ENCODE measurements at places on chromosomes 11 and 22.

DNA sequence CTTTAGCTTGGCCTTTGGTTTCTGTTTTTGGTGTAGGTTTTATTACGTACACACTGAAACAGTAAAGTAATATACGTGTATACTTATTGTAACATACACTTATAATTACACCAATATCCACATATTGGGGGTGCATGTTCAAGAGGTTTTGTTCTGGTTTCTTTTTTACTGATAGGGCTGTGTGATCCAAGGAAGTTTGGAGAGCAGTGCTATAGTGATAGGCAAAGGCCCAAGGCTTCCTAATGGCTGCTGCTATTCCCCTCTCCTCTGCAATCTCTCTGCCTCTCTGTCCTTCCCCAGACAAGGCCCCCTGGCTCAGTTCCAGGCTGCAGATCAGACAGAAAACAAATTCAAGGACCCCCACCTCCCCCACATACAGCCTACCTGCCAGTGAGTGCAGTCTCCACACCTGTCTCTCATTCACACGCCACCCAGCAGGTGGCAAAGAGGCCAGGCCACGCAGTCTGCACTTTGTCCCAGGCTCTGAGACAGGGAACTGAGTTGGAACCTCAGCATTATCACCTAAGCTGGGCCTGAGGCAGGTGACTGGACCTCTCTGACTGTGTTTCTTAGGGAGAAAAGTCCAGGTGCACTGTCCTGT, 15.1 kb downstream of the TMEM184B start:
- no peak for DNase-seq

- DNase-seq, result no peak
These were observed 42.4 kb downstream of the ABTB2 start for GRCh38 chr11:34315394-34315793.

DNA sequence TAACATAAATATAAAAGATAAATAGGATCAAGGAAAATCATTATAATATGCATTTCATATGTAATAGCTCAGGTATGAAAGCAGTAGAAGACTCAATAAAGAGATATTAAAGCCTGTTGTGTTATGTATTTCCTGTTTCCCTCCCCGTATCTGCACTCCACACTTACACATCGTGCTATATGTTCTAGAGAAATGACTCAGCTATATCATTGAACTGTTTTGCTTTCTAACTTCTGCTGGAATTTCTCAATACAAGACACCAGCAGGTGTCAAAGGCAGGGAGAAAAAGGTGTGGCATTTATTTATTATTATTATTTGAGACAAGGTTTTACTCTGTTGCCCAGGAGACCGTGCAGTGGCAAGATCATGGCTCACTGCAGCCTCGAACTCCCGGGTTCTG, 842.8 kb upstream of the CNTN5 start:
- DNase-seq, result no peak

- no peak for DNase-seq
These were observed 38.0 kb upstream of the TBCEL start for GRCh38 chr11:120985718-120986569.

DNA sequence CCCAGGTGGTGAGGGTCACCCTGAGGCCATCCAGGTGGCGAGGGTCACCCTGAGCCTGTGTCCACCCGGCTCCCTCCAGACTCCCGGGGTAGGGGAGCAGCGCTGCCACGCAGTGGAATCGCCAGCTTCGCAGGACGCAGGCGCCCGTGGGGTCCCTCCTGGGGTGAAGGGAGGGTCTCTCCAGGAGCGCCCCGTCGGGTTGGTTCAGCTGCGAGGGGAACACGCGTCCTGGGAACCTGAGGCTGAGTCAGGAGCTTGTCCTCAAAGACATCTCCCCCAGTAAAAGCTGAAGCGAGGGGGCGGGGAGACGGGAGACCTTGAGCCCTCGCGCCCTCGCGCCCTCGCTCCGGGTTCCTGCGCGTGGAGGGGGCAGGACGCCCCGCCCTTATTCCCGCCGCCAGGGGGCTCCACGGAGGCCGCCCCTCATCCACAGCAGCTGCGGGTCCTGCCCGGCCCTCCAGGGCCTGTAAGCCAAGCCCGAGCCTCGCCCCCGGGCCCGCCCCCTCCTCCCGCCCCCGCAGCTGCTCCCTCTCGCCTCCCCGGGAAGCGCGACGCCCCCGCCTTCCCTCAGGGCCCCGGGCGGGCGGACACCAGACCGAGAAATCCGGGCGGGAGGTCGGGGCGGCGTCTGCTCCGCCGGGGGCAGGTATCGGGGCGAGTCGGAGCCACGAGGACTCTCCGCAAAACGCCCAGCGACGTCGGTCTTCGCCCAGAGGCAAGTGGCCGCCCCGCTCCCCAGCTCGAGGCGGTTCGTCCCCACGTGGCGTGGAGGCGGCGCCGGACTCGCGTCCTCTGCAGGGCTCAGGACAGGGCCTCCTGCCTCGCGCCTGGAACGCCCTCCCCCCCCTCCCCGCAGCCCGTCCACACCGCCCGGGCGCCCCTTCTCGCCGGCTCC, 22.8 kb downstream of the PIM3 start:
- no peak for DNase-seq

DNA sequence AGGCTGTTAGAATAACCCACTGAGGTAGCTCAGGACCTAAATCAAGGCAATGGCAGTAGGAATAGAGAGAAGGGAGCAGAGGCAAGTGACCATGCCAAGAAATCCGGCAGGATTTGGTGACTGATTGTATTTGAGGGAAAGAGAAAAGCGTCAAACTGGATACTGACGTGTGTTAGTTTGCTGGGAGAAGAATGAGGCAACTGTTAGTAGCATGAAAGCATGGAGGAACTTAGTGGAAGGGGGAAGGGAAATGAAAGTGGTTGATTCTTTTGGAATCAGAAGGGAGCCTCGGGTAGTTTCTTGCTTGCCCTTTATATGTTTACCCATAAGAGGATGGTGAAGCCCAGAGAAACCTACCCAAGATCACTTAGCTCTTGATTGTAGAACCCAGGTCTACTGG, 8.3 kb downstream of the PPFIBP2 start:
- no peak for DNase-seq

DNA sequence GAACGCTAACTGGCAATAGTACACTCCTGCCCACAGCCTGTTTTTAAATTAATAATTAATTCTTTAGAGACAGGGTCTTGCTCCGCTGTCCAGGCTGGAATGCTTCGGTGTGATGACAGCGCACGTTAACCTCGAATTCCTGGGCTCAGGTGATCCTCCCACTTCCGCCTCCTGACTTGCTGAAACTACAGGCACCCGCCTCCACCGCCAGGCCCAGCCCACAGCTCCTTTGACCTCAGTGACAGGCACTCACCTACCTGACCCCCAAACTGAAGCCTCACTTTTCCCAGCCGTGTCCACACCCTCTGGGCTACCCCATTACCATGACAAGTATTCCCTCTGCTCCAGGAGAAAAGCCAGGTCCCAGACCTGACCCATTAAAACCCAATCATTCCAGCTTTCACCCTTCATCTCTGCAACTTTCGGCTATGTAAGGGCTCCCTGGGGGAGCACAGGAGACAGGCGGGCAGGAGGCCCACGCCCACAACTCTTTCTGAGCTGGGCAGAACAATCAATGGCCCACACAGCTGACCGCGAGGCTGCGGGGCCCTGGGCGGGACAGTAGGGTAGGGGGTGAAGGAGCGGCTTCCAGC, 730 bp downstream of the LMNTD2 start:
- no peak for DNase-seq

DNA sequence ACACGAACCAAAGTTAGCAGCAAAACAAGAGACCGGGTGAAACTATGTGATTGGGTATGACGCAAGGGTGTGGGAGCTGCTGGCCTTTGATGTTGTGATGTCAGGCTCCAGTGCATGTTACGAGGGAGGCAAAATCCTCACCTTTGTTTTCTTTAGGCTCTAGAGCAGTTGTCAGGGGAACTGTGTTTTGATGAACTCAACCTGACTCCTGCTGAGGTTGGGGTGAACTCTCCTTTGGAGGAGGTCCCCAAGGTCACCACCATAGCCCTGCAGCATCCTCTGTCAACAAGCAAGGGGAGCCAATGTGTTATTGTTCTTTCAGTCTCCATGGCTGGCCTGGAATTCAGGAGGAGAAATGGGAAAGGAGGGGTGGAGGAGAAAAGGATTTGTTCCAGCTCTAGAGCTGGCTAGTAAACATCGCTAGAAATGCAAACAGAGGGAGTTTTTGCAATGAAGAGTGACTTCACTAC, 33.8 kb downstream of the RASSF10 start:
- DNase-seq, result no peak

GRCh38 chr11:76335842-76336241, 45.1 kb downstream of the THAP12 start:
- DNase-seq, result no peak

DNA sequence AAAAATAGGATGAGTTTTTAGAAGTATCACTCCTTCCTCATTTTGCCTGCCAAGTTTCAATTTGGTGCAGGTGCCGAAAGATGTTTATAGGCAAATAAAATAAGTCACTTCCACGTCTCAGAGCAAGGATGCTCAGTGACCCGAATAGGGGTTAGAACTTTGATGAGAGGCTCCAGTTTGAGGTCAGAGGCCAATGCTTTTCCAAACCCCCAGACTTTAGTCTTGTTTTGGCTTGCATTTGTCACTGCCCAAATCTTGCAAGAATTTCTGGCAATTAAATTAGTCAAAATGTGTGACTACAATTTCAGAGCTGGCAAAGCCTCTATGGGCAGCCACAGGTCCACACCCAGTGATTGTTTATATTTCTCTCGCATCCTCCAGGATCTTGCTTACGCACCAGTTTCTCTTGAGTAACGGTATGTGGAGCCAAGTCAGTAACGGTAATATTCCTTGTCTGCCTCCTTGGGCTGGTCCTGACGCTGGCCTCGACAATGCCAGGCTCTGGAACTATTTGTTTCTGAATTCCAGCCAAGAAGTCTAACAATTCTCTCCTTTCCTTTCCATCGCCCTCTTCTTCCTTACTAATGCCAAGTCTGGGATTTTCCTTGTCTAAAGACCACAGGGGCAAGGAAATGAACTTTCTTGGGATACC, 9.9 kb upstream of the NUP160 start:
- no peak for DNase-seq

- no peak for DNase-seq
These were observed 40.2 kb downstream of the EP300 start for GRCh38 chr22:41132550-41132949.

GRCh38 chr22:29871684-29872083, 11.3 kb upstream of the MTMR3 start:
- no peak for DNase-seq

- DNase-seq, result no peak
These were observed 119.6 kb downstream of the DYNC2H1 start for GRCh38 chr11:103228807-103229206.

DNA sequence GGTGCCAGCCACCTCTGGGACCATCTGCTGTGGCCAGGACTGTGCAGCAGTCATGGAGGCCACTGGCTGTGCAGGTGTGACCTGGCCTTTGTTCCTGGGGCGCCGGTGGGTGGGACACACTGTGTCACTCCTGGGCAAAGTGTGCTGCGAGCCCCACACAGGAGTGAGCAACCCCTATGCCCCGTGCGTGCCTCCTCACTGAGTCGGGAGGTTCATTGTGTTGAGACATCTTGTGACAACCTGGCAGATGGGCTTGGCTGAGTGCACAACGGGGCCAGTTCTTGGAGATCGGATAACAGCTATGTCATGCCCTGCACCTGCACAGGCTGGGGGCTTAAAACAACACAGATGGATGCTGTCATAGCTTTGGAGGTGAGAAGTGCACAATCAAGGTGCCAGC, 13.5 kb downstream of the ANO1 start:
- DNase-seq, result no peak

- no peak for DNase-seq
These were observed 57.5 kb upstream of the THY1 start for GRCh38 chr11:119480380-119481020.

DNA sequence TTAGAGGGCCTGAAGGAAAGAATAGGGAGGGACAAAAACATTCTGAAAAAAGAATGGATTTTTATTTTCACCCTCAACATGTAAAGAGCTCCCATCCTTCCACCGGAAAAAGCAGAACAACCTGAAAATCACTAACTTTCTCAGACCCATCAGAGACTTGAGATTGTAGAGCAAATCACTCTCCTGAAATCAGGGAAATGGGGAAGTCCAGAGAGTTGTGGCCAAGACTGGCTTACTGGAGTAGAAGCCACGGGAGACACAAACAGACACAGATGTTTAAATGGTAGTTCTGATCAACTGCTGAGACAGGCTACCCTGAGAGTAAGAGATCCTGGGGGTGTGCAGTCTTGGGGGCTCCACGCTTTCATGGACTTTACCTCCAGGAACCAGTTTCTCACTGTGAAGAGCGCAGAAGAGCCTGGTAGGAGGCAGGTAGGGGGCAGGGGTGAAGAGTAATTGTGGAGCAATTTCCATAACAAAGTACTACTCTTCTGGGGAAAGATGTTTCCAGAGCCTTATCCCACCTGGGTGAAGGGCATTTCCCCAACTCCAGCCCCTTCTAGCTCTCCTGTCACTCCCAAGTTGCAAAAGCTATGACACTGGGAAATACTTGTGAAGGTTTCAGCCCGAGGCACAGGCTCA, 47.1 kb downstream of the ASCL2 start:
- no peak for DNase-seq

DNA sequence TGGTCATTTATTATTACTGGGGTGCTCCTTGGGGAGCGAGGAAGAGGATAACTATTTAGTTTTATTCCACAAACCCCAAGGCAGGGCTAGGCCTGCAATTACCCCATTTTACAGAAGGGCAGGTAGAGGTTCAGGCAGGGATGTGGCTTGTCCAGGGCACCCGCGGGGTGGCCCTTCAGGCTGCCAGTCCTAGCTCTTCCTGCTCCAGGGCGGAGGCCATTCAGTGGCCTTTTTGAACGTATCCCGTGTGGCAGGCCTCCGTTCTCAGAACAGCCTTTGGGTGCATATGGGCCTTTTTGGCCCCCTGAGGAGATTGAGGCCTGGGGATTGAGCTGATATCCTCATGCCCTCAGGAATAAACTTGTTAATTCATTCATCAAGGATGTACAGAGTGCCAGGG, 66.2 kb downstream of the MPPED1 start:
- no peak for DNase-seq

DNA sequence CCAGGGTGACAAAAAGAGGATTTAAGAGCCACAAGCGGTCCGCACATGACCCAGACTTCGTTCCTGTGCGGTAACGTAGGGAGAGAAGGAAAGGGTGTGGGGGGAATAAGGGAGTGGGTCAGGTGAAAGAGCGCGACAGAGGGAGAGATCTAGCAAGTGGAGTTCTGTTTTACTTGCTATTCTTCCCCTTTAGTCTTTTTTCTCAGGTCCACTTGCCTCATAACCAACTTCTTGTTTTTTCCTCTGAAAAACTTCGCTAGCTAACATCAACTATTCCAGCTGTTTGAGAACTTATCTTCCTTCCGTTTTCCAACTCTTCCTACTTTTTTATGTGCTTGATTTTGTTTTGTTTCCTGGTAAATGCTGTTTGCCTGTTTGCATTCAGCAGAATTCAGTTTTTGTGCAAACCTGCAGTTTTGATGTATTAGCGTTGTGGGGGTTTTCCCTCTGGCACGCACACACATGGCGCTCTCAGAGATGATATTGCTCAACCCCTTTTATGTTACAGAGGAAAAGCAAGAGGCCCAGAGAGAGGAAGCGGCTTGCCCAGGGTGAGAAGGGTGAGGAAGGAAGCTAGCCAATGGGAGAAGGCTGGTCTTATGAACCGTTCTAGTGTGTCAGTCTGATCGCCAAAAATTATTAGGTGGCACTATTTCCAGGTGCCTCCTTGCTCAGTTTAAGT, 592 bp upstream of the CTSC start:
- no peak for DNase-seq

GRCh38 chr22:33149611-33150010, 91.4 kb upstream of the SYN3 start:
- no peak for DNase-seq

All from activated CD8-positive, alpha-beta memory T cell treated with anti-CD3 and anti-CD28 coated beads for 1 hour (primary cell).